ENCODE measurements at places on chromosomes 5 and 9. TPM values are rescaled to one million over a fixed set of nuclear protein-coding genes. Genes with fewer than 3 reads are reported as not detected.

KCNV2 gene
- not detected for polyA plus RNA-seq

DMRTA1 gene
- polyA plus RNA-seq, result not detected

CD72 gene
- 1.8 TPM for polyA plus RNA-seq

SLCO6A1 gene
- polyA plus RNA-seq, result not detected

PCDHGC4 gene
- polyA plus RNA-seq, result not detected

PTGER4 gene
- 64.3 TPM for polyA plus RNA-seq

PDE6A gene
- not detected for polyA plus RNA-seq

PCDHA12 gene
- not detected for polyA plus RNA-seq

SPAAR gene
- polyA plus RNA-seq, result not detected

SLC1A1 gene
- not detected for polyA plus RNA-seq

PIP5K1B gene
- 0.87 TPM for polyA plus RNA-seq

ZNF454 gene
- not detected for polyA plus RNA-seq

OLFML2A gene
- 0.03 TPM for polyA plus RNA-seq

JAKMIP2 gene
- polyA plus RNA-seq, result not detected

TMC1 gene
- 0.16 TPM for polyA plus RNA-seq

CTXN3 gene
- polyA plus RNA-seq, result not detected

SLC6A19 gene
- not detected for polyA plus RNA-seq

SV2C gene
- polyA plus RNA-seq, result not detected

AJM1 gene
- polyA plus RNA-seq, result 0.10 TPM

HMCN2 gene
- not detected for polyA plus RNA-seq

ARL14EPL gene
- 0.11 TPM for polyA plus RNA-seq

CDKN2B-AS1 gene
- polyA plus RNA-seq, result 0.35 TPM

OGN gene
- polyA plus RNA-seq, result not detected

LMAN2 gene
- 148 TPM for polyA plus RNA-seq

SLC45A2 gene
- not detected for polyA plus RNA-seq

All from CD14-positive monocyte (primary cell).